OCI-LY7 (cell line): ENCODE measurements at places on chromosomes 7 and 10.
A peak's percentile ranks its signal among the peaks of the same experiment; 100 is the strongest.

- no peak for DNase-seq
Measured at GRCh38 chr7:123329988-123330643, 130.3 kb upstream of the SLC13A1 start.

DNA sequence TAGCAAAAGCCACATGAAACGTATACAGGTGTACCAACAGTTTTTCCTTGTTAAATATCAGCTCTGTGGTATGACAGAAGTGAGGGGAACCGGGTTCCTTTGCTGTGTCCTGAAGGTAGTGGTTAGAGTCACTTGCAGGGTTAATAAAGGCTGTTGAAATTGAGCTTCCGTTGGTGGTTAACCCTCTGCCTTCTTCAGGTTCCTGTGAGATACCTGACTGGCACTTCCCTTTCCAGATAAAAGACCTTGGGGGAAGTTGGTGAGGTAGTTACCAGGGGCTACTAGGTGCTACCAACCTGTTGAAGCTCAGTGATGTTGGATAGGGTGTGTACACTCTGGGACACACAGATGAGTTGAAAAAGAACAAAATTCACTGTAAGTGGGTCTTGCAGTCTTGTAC, 384.1 kb downstream of the GATA3 start:
- DNase-seq: no peak

DNA sequence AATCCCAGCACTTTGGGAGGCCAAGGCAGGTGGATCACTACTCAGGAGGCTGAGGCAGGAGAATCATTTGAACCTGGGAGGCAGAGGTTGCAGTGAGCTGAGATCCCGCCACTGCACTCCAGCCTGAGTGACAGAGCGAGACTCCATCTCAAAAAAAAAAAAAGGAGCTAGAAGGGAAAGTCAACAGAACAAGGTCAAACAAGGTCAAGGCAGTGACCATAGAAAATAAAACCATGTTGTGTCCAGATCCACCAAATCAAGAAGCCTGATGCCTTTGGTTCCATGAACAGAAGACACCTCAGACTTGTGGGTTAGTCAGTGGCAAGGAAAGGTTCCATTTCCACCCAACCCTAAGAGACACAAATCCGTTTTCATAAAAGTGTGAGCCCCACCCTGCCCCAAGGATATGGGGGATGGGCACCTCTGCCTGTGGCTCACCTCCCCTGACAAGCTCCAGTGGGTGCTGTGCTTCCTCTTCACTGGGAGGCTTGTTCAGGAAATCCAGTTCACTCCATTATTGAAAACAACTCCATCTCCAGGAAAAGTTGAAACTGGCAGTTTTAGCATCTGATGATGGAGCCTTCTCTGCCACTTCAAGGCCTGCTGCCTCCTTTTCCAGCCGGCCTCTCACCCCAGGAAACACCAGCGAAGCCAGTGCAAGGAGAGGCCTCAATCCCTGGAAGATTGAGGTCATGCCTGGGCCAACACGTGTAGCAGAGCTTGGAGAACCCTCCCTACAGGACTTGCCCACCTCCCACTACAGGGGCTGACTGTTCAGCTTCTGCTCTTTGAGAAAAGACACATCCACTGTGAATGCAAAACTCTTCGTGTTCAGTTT, 152.9 kb downstream of the NRF1 start:
- DNase-seq: no peak

DNA sequence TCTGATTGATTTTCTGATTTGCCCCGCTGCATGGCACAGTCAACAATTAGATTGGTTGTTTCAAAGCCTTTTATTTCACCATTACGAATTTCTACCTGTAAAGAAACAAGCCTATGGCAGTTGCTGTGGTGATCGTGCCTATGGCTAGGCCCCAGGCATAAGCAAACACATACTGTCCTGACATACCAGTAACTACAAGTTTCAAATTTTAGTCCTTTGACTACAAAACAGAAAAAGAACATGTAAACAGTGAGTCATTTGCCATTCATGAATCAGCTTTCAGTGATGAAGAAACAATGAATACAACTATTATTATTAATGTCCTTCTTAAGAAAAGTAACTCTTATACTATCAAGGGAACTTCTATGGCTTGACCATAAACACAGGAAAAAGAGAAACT, 168.0 kb upstream of the LRRN3 start:
- DNase-seq: no peak

- DNase-seq: peak; percentile 29
Measured at GRCh38 chr7:138565451-138566114, 105.5 kb downstream of the TRIM24 start.

GRCh38 chr7:41964183-41964753, 261.4 kb upstream of the INHBA start:
- no peak for DNase-seq

DNA sequence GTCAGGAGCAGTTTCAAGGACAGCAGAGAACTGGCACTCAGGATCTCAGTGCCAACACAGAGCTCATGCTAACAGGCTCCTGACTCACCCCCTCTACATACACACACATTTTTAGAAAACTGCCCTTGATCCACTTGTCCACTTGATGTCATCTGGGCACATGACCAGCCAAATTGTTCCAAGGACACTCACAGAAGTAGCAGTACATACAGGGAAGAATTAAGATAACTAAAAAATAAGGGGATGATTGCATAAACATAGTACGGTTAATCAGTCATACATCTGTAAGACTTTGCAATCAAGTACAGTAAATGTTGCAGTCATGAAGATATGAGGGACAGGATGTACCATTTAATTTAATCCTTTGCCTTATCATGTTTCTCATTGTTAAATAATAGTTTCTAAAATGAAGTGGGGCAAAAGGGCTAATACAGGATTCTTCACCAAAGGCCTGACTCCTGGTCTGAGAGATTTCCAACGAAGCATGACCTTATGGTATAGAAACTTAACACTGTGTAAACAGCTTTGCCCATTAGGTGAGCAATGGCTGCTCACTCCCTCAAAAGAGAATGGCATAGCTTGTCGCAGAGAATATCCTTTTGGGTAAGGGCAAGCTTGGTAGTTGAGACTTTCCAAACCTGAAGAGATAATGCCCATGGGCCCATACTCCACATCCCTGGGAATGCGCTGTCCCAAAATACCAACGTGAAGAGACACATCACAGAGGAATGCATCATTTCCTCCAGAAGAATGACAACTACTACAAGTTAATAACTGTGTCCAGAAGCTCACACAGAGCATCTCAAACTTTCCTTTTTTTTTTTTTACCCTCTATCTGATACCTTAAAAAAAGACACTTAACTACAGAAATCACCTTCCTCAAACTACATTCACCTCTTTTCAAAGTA, 94.1 kb downstream of the ARMH3 start:
- no peak for DNase-seq

GRCh38 chr7:94303118-94303517, 91.6 kb upstream of the COL1A2 start:
- no peak for DNase-seq

GRCh38 chr7:90387470-90388240, 15.6 kb upstream of the CLDN12 start:
- DNase-seq: no peak

- DNase-seq: peak; percentile 2
Measured at GRCh38 chr7:122692769-122693309, 6.1 kb downstream of the RNF133 start.

DNA sequence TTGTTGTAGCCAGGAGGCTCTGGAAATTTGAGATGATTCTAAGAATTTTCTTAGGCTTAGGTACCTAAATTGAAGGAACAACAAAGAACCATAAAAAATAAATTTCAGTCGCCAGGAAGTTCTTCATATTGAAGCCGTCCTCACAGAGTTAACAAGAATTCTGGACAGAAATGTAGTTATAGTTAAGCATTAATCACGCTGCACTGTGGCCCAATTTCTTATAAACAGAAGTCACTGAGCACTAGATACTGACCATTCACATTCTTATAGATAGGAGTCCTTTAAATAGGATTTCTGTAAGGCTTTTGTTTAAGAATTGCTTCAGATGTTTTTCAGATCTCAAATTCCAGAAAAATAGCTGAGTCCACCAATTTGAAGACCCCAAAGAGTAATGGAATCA, 256.2 kb upstream of the PITRM1 start:
- DNase-seq: no peak

DNA sequence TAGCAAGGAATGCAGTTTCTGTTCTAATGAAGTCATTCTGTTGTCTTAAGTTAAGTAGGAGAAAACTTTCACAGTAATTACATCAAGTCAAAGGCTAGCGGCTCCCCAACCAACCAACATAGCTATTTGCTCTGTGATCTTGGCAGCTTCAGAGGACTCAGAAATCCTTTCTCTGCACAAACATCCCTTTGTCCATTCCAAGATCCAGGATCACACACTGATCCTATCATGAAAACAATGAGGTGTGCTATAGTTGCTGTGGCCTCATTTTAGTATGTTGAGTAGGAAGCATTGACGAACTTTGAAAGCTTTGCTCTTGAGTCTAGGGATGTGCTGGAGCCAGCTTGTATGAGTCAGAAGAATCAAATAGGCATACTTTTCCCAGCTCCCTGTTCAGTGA, 218.2 kb upstream of the PRSS58 start:
- no peak for DNase-seq
